Suppressor macrophage treated with lipopolysaccharide for 4 hours (primary cell): ENCODE measurements at places on chromosomes 3 and 15.

GRCh38 chr3:39254806-39255449 is 24.9 kb downstream of the CX3CR1 start:
- no peak for DNase-seq

DNA sequence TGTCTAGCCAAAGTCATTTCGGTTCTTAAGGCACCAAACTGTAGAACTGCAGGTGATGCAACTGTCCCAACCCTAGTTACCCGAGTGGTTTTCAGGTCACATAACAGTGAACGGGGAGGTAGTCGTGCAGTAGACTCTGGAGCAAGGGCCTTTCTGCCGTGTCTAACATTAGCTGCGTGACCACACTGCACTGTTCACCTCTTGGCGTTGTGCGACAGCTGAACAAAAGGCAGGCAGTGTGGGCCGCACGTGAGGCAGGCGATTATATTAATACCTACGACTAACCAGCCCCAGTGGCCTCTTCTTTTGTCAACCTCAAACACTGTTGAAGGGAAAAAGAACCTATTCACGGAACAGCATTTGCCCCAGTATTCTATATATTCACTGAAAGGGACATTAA is 2.8 kb downstream of the LRRN1 start:
- DNase-seq: no peak

- no peak for DNase-seq
Observed at GRCh38 chr3:106827515-106828213, 549.6 kb upstream of the CCDC54 start.

GRCh38 chr3:21893242-21893641 is 142.2 kb upstream of the ZNF385D start:
- no peak for DNase-seq

DNA sequence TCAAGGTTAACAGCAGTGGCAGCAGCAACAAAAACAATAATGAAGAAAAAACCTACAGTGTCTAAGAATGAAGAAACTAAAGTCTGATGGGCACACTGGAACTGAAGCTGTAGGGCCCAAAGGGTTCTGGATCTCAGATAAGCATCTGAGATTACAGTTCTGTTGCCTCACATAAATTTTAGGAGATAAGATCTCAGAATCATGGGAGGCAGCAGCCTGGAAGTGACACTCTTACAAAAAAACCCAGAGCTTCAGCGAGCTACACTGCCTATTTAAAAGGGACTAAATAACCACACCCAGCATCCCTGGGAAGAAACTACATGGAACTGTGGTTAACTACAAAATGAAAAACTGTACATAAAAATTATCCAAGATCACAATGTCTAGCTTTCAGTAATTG is 61.2 kb downstream of the PLD1 start:
- no peak for DNase-seq

GRCh38 chr3:64019271-64019670 is 4.0 kb downstream of the PSMD6 start:
- DNase-seq: no peak
